ENCODE measurements at places on chromosomes 5 and 9.
A peak's percentile ranks its signal among the peaks of the same experiment; 100 is the strongest.

DNA sequence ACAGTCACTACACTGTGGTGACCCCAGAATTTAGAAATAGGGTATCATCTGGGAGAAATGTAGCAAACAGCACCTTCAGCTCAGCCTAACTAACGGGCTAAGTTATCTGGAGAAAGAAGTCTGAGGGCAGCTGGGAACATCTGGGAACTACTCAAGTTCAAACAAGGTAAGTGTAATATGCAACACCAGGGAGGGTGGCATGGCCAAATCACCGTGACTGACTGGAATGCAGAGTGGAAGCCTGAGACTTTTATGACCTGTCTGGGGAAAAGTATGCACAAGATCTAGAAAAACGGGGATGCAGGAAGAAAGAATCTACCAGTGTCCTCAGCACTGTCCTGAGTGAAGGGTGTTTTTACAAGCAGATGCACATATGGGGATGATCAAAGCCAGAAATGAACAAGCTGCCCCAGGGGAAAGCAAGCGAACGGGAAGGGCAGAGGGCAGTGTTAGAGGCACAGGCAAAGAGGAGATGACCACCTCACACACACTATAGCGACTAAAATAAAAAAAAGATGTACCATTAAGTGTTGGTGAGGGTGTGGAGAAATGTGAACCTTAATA, 59.9 kb downstream of the SERINC5 start:
- DNase-seq = no peak

GRCh38 chr9:137550231-137550621, at the start of gene PNPLA7:
TSS of gene PNPLA7 (minus strand) at chr9:137550402. CDS start at chr9:137550197, 205 bp downstream.
- peak; percentile 47 for DNase-seq

GRCh38 chr9:749716-750115, 91.8 kb upstream of the DMRT1 start:
- peak; percentile 86 for DNase-seq

GRCh38 chr9:69898714-69899209, 78.1 kb downstream of the CFAP95 start:
- peak; percentile 48 for DNase-seq

- no peak for DNase-seq
These were observed 7.4 kb downstream of the CDK9 start for GRCh38 chr9:127793093-127793708.

- DNase-seq = no peak
These were observed 107.0 kb downstream of the SLC24A2 start for GRCh38 chr9:19681846-19682245.

GRCh38 chr5:177188775-177189174, 55.2 kb downstream of the NSD1 start:
- DNase-seq = no peak

DNA sequence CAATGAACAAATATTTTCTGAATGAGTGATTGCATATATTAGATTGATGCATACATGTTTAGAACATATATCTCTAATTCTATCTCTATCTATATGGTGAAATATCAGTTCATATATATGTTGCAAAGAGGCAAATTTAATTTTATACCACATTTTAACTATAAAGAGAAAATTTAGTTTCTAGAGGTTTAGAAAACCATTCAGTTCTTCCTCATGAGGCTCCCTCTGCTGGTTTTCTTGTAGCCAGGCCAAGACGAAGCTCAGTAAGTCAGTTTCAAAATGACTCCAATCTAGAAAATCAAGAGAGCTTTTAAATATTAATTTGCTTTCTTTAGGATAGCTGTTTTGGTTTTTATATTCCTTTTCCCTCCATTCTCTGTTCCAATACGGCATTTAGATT, 312.1 kb downstream of the TMEM232 start:
- DNase-seq = peak; percentile 3

DNA sequence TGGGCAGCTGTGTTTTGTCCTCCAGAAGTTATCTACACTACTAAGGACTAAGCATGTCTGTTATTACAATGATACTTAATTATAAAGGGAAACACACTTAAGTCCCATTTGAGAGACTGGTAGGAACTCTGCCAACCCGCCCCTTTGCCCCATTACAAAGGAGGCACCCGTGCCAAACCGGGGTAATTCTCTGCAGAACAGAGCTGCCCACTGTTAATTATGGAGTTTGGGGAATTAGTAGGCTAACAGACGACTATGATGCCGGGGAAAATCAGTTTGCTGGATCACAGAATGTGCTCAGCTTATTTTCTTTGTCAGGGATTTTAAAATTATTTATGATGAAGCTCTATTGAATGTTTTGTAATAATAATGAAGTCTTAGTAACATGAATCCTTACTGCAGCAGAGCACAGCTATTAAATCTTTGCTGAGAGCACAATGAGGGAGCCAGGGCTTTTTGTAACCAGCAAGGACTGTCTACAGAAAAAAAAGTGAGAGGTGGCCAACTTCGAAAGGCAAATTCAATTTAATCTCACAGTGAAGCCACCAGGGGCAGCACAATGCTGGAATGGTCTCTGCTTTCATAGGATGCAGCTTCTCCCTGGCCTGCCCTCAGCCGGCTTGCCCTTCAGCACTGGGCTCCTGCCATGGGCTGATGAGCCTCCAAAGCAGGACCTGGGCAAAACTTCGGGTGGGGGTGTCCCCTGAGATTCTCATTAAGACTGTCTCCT, 134.5 kb downstream of the GNAQ start:
- no peak for DNase-seq

DNA sequence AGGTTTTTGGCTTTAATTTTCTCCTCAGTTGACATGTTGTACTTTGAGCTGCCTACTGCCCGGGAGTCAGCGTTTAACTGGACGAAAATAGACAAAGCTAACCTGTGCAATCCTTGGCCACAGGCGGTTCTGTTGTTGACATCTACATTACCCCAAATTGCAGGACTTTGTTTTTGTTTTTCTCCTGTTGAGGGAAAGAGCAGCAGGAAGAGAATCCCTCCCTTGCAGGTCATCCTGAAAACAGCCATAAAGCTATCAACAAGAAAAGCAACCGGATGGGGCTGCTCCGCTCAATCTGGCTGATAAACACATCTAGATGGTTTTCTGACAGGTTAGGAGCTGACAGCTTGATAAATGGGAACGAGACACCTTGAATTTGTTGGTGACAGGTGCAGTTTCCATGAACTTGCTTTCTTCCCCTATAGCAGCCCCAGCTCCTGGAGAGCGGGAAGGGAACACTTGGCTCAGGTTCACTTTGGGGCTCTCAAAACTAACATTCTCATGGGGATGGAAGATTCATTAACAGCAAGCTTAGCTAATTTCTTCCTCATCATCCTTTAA, 331.5 kb downstream of the SLIT3 start:
- no peak for DNase-seq

DNA sequence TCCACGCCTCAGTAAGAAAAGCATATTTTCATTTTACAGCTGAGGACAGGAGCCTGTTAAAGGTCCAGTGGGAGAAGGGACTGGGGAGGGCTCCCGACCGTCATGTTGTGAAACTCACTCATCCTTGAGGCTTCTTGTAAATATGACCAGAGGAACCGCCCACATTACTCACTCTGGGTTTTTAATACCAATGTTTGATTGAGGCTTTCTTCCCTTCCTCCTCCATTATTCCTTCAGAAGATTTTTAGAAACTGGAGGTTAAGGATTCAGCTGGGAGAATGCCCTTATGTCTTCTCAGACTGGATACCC, 61.4 kb upstream of the GLRX start:
- no peak for DNase-seq

- no peak for DNase-seq
These were observed 317.0 kb downstream of the ICE1 start for GRCh38 chr5:5739490-5739945.

DNA sequence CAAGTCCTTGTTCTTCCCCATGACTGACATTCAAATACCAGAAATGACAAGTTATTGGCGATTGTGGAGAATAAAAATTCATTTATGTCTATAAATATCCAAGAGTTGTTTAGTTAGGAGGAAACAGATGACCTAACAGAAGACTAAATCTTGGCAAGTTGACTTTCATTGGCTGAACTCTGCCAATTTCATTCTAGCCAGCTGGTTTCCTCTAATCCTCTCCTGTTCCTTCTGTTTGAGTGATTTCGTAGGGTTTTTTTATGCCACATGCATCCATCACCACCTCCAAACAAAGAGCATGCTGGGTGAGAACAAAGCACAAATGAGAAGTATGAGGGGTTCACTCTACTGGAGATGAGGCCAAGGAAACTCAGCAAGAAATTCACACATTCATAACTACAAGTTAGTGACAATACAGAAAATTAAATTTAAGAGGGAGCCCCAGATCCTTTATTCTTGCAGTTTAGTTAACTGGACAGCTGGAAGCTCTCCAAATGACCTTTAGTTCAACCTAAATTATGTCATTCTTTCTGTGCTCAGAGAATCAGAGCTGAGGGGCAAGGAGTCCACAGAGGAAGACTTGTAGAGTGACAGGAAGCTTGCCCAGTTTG, 932.0 kb downstream of the TLE4 start:
- DNase-seq = no peak

GRCh38 chr9:90100014-90100413, 495.2 kb downstream of the GADD45G start:
- no peak for DNase-seq

- no peak for DNase-seq
These were observed 36.7 kb downstream of the NFIB start for GRCh38 chr9:14277244-14277643.

DNA sequence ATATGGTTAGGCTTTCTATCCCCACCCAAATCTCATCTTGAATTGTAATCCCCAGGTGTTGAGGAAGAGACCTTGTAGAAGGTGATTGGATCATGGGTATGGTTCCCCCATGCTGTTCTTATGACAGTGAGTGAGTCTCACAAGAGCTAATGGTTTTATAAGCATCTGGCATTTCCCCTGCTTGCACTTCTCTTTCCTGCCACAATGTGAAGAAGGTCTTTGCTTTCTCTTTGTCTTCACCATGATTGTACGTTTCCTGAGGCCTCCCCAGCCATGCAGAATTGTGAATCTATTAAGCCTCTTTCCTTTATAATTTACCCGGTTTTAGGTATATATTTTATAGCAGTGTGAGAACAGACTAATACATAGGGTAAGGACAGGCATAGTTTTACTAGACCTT, 334.5 kb downstream of the TLR4 start:
- DNase-seq = no peak

GRCh38 chr9:37706290-37706689, 47.3 kb upstream of the TRMT10B start:
- DNase-seq = peak; percentile 31

DNA sequence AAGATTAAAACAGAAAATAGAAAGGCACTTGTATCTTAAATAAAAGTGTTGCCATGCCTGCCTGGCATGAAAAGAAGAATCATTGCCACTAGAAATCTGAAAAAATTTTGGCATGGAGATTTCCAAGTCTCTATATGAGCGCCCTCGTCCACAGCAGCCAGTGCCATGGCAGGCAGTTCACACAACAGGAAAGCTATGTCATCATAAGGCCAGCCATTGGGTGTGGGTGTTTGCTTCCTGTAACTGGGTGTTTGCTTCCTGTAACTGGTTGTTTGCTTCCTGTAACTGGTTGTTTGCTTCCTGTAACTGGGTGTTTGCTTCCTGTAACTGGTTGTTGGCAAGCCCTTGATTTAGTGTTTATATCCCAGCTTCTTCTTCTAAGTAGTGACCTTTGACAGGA, 446.7 kb downstream of the IRX1 start:
- DNase-seq = peak; percentile 32

- DNase-seq = no peak
These were observed 40.5 kb upstream of the TRIO start for GRCh38 chr5:14102666-14103065.

- DNase-seq = no peak
These were observed 143.7 kb downstream of the ARHGAP26 start for GRCh38 chr5:142913728-142914338.

GRCh38 chr9:32589083-32589723, 16.2 kb upstream of the NDUFB6 start:
- peak; percentile 30 for DNase-seq

- DNase-seq = no peak
These were observed 1103.6 kb upstream of the EDIL3 start for GRCh38 chr5:85488295-85488694.

DNA sequence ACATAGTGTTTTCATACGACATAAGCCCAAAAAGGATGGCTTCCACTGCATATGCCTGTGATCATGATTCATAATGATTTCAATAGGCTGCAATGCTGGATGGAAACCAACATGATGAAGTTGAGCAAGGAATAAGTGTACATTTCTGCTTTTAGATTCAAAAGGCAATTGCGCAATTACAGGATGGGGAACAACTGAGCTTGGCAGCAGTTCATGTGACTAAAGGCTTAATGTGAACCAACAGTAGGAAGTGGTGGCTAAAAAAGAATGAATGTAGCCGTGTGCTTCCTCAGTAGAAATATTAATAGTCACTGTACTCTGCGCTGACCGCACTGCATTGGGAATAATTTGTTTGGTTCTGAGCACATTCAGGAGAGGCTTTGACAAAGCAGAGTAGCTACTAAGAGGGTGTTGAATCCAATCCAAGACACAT, 51.2 kb downstream of the SLC1A3 start:
- DNase-seq = no peak

DNA sequence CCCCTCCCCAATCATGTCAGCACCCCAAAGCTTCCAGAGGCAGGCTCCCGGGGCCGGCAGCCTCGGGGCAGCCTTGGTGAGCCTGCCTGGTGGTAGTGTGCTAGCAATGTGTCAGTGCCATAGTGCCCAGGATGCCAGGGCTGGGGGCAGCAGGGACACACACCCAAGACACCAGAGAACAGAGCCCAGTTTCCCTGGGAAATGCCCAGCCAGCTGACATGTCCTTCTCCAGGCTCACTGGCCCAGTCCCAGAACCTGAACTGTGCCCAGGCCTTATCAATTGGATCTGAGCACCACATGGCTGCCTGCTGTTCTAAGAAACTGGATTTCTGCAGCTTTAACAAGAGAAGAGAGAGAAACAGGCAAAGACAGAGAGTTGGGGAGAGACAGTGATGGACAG, 74.9 kb upstream of the LRRTM2 start:
- no peak for DNase-seq

GRCh38 chr5:179819296-179820126, 1.2 kb upstream of the SQSTM1 start:
- peak; percentile 62 for DNase-seq

- DNase-seq = peak; percentile 57
These were observed 181.1 kb upstream of the MEF2C start for GRCh38 chr5:89064054-89064453.

GRCh38 chr9:36137392-36138004, 965 bp downstream of the GLIPR2 start:
- DNase-seq = no peak

GRCh38 chr9:18362166-18362565, 111.8 kb upstream of the ADAMTSL1 start:
- no peak for DNase-seq

- no peak for DNase-seq
These were observed 149.3 kb downstream of the NTRK2 start for GRCh38 chr9:84818791-84819190.

- no peak for DNase-seq
These were observed 14.3 kb upstream of the RANBP6 start for GRCh38 chr9:6029604-6030274.

- peak; percentile 88 for DNase-seq
These were observed 43.3 kb upstream of the NCS1 start for GRCh38 chr9:130128733-130129431.

- DNase-seq = no peak
These were observed 53.5 kb upstream of the TAF11L2 start for GRCh38 chr5:17444496-17444895.

- DNase-seq = no peak
These were observed 178.8 kb upstream of the IL12B start for GRCh38 chr5:159509002-159509660.

GRCh38 chr5:133902511-133903118, 65.8 kb downstream of the C5orf15 start:
- no peak for DNase-seq

- no peak for DNase-seq
These were observed 139.7 kb upstream of the IRX4 start for GRCh38 chr5:2022436-2022835.

GRCh38 chr9:132366481-132366880, 11.7 kb upstream of the SETX start:
- no peak for DNase-seq

- no peak for DNase-seq
These were observed 14.8 kb downstream of the C5orf15 start for GRCh38 chr5:133953568-133954145.
